Anterior cingulate cortex (tissue), 58 donors: ENCODE measurements at places on chromosomes 6 and 20.

- DNase-seq, result no peak
Observed at GRCh38 chr6:121847806-121848522, 412.5 kb downstream of the GJA1 start.

- DNase-seq, result no peak
Observed at GRCh38 chr20:53370345-53370961, 223.2 kb downstream of the ZNF217 start.

DNA sequence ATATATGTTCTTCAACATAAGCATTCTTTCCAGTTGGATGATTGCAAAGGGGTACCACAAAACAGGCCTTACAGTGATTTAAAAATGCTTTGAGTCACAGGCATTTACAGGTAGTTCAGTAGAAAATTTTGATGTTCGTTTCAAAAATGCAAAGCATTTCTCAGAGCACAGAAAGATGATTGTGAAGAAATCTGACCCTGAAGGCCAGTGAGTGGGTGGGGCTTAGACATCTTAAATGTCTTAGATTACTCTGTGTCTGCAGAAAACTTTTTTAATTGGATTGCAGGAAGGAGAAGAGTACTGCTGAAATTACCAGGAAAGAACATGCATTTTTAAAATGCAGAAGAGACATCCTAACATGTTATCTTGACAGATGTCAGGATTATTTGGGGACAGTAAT is 268.3 kb downstream of the CDKAL1 start:
- DNase-seq, result no peak

DNA sequence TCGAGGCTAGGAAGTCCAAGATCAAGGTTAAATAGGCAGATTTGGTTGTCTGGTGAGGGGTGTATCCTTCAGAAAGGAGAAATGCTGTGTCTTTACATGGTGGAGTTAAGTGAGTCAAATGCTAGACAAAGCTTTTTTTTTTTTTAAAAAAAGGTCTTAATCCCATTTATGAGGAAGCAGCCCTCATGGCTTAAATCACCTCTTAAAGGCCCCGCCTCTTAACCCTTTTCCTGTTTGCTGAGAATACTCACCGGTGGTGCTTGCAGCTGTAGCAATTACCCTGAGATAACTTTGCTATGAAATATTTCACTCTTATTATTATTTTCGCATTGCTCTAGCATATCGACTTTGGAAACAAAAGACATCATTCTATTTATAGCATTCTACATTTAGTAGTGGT is 30.8 kb downstream of the FBXO30 start:
- DNase-seq, result no peak

DNA sequence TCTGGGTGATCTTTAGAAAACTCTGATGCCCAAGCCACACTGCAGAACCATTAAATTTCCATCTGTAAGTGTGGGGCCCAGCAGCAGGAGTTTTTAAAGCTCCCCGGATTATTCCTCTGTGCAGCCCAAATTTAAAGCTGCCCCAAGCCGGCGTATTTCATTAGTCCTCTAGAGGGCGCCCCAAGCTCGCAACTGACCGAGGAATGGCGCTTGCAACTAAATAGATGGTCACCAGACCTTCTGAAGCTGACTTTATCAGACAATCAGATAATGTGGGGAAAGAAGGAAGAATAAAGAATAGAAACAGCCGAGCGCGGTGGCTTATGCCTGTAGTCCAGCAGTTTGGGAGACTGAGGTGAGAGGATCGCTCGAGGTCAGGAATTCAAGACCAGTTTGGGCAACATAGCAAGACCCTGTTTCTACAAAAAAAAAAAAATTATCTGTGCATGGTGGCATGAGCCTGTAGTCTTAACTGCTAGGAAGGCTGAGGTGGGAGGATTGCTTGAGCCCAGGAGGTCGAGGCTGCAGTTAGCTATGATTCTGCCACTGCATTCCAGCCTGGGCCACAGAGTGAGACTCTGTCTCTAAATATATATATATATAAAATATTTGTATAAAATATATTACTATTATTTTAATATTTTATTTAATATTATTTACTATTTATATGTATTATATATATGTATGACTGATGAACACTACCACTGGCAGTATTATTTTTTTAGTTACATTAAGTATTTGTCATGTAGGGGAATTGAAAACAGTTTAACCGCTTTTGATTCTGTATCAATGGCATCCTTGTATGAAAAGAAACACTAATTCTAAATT is 56.0 kb downstream of the OTOR start:
- DNase-seq, result peak; percentile 47

GRCh38 chr6:108739496-108740330 is 108.5 kb upstream of the ARMC2 start:
- DNase-seq, result no peak

GRCh38 chr6:22296067-22296466 is 769 bp downstream of the PRL start:
- no peak for DNase-seq

GRCh38 chr6:133953634-133954415 is 801 bp downstream of the TBPL1 start:
- no peak for DNase-seq

GRCh38 chr6:88165844-88166492 is at the start of gene CNR1:
Gene CNR1 (minus strand): TSS chr6:88166347. CDS start chr6:88145274, 21,073 bp downstream.
- peak; percentile 24 for DNase-seq

DNA sequence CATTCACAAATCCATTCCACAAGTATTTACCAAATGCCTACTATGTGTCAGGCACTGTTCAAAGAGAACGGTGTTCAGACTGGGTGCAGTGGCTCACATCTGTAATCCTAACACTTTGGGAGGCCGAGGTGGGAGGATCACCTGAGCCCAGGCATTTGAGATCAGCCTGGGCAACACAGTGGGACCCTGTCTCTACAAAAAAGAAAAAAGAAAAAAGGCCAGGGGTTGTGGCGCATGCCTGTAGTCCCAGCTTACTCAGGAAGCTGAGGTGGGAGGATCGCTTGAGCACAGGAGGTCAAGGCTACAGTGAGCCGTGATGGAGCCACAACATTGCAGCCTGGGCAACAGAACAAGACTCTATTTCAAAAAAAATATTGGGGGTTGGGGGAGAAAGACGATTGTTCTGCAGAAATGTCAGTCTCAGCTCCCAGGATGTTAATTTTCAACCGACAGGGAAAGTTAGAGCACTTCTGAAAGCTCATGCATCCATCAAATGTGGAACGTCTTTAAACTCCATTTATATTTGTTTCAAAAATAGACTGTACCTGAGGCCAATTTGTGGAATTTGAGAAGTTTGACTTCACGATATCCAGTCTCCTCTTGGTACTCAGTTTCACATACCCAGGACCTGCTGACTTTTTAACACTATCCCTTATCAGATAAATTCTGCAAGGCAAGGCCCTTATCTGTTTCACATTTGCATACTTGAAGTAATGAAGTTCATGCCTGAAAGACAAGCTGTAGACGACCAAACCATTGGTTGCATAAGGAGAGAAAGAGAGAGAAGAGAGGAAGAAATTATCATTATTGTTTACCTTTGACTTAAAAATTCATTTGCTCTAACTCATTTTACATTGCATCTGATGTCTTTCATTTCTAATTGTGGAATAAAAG is 14.8 kb upstream of the BTN3A2 start:
- DNase-seq, result no peak

DNA sequence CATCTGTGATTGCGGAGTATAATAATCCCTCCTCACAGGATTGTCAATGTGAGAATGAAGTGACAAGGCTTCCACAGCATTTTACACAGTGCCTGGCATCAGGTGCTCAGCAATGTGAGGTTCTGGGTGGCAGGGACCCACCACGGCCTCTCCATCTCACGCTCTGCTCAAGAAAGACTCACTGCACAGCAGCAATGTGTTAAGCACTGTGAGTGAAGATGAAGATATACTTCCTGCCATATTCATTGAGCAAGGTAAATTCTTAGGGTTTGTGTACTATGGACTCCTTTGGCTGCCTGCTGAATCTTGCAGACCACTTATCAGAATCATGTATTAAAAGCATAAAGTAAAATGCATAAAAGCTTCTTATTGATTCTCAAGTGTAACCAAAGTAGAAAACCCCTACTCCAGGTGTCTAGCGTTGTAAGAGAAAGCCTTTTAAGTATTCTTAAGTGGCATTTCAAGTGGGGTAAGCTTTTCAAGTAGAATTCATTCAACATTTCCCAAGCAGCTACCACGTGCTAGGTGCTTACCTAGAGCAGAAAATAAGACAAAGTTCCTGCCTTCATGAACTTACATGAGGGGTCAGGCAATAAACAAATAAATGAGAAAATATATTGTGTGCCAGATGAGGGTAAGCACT is 17.0 kb upstream of the MEP1A start:
- no peak for DNase-seq

- no peak for DNase-seq
Observed at GRCh38 chr6:1622220-1622850, 12.6 kb downstream of the FOXC1 start.
